ENCODE measurements at places on chromosomes 4 and X.

DNA sequence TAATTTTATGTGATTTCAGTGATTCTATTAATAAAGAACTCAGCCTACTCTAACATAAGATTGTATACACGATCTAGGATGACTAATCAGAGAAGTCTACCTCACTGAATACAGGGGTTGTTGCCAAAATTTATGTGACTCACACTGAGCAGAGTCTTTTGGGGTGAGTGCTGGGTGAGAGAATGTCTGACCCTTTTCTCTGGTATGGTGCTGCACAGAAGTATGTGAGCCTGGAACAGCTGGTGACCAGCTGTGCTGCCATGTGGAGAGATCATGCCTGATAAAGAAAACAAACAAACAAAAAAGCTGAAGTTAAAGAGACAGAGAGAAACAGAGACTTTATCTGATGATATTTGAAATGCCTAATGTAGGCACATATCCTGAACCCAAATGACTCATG is 618.1 kb upstream of the GRIA3 start:
- DNase-seq: no peak

DNA sequence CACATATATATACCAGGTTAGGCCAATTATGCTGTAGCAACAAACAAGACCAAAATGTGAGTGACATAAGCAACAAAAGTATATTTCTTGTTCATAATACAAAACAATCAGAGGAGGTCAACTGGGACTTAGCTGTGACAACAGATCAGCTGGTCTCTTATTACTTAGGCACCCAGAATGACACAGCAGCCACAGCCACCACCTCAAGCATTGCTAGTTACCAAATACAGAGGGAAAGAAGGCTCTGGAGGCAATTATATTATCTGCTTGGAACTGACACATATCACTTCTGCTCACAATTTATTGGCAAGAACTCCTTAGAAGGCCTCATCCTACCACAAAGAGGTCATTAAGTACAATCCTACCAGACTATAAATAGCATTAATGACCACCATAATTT is 15.2 kb downstream of the ATOH1 start:
- no peak for DNase-seq

GRCh38 chr4:3416821-3417221 is 24.9 kb upstream of the HGFAC start:
- DNase-seq: no peak

DNA sequence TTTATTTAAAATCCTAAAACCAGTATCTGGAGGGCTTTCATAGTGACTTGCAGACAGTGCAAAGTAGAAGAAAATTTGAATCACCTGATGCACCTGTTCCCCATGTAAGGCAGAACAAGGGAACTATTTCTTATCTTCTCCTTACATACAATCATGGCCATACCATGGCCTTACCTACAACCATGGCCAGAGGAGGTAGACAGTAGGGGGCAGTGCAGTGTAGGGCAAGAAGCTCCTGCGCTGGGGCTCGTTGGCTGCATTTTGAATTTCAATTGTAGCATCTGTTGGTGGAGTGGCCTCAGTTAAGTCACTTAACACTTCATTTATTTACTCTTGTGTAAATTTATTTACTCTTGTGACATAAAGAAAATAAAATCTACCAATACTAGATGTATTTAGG is 33.0 kb downstream of the GALNTL6 start:
- peak; percentile 74 for DNase-seq

DNA sequence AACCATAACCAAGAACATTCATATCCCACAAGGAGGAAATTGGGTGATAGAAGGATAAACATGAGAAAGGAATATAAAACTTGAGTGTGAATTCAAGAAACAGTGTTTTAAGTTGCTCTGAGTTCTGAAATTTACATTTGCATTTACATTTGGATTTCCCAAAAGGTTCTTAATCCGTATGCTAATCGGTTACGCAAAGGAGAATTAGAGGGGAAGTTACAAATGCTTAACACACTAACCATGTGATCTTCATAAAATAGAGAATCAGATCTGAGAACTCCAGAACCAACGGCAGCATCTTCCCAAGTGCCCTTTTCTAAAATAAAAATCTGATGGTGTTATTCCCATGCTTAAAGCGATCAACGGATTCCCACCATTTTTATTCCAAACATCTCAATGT is 48.0 kb downstream of the PROM1 start:
- DNase-seq: no peak

DNA sequence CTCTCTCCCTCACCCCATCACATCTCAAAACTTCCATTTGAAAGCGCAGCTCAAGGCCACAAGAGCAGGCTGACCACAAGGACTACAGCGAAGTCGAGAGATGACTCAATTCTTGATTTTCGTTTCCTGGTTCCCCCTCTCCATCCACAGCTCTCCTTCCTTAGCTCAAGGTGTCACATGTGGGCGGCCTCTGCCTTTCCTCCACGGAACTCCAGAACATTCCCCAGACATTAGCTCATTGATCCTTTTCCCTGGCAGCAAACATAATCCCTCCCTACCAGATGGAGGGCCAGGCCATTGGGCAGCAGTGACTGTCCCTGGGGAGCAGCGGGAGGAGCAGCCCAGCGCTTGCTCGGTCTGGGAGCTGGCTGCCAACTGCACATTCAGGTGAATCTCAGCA is 56.3 kb downstream of the CCDC149 start:
- DNase-seq: no peak

DNA sequence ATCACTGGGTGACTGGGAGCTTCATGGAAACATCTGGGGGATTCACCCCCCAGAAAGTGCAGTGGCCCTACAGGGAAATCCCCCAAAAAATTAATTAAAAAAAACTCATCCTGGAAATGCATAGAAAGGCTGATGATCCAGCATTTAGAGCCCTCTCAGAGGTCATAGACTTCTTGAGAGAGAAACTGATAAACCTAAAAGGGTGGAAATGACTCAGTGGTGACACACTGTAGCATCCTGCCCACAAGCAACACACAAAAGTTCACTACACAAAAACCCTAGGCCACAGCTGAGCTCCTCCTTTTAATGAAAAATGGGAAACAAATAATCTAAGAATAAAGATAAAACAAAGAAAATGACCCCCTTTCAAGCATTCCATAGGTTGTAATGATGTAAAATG is 911.5 kb downstream of the GLUD2 start:
- no peak for DNase-seq

GRCh38 chr4:140070366-140070765 is 83.6 kb downstream of the MAML3 start:
- no peak for DNase-seq

GRCh38 chr4:14809203-14809602 is 193.1 kb upstream of the CPEB2 start:
- DNase-seq: no peak

All from NCI-H146 (cell line).